Smooth muscle cell of trachea (primary cell): ENCODE measurements at places on chromosomes 5 and 9. TPM values are rescaled to one million over a fixed set of nuclear protein-coding genes. Genes with fewer than 3 reads are reported as not detected.

Gene PLEKHG4B
- under 0.01 TPM in 2 replicates for total RNA-seq

Gene FOXE1
- not detected in 2 replicates for total RNA-seq

Gene IL9
- not detected in 2 replicates for total RNA-seq

Gene ADRA1B
- 0.17 TPM in 1 of 2 replicates, not detected in the other for total RNA-seq

Gene PLCXD3
- under 0.01 and 0.58 TPM in 2 replicates for total RNA-seq

Gene ARHGAP26
- total RNA-seq, result 5.2 and 12.1 TPM in 2 replicates

Gene SPTAN1
- total RNA-seq, result 381 and 452 TPM in 2 replicates

Gene RFK
- 22.0 and 22.3 TPM in 2 replicates for total RNA-seq

Gene F2RL1
- 8.6 and 15.9 TPM in 2 replicates for total RNA-seq

Gene PCDH12
- total RNA-seq, result 0.15 and 0.17 TPM in 2 replicates

Gene CKMT2
- 3.5 and 11.2 TPM in 2 replicates for total RNA-seq

Gene SLC25A2
- 0.50 and 1.0 TPM in 2 replicates for total RNA-seq
